Activated naive CD4-positive, alpha-beta T cell treated with anti-CD3 and anti-CD28 coated beads, Interleukin-2, amount 50 U/mL, for 16 hours (primary cell): ENCODE measurements at places on chromosomes 12 and 14.

DNA sequence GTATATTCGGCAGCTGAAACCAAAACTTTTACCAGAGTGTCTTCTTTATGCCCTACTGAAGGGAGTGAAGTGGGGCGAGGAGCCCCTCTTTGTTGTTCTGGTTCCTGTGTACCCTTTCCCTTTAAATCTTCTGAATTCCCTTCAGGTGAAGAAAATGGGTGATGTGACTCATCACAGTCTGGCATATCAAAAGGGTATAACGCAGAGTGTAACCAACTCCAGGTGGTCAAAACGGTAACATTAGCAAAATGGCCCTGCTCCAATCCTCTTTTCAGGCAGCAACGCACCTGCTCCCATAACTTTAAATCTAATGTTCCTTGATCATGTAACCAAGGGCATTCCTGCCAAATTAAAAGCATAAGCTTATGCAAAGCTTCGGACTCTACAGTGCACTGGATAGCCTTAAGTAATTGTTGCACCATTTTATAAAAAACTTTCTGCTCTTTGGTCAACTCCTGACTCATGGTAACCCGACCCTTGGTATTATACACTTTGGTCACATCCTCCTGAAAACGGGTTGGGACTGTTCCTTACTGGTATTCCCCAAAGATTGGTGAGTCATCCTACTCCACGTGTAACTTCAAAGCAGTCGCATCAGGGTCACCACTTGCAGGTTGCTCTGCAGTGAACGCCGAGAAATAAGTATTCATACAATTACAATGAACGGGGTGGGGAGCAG is 83.1 kb downstream of the KCNMB4 start:
- DNase-seq, result no peak

GRCh38 chr12:119263466-119263865 is 71.1 kb upstream of the CCDC60 start:
- DNase-seq, result no peak

DNA sequence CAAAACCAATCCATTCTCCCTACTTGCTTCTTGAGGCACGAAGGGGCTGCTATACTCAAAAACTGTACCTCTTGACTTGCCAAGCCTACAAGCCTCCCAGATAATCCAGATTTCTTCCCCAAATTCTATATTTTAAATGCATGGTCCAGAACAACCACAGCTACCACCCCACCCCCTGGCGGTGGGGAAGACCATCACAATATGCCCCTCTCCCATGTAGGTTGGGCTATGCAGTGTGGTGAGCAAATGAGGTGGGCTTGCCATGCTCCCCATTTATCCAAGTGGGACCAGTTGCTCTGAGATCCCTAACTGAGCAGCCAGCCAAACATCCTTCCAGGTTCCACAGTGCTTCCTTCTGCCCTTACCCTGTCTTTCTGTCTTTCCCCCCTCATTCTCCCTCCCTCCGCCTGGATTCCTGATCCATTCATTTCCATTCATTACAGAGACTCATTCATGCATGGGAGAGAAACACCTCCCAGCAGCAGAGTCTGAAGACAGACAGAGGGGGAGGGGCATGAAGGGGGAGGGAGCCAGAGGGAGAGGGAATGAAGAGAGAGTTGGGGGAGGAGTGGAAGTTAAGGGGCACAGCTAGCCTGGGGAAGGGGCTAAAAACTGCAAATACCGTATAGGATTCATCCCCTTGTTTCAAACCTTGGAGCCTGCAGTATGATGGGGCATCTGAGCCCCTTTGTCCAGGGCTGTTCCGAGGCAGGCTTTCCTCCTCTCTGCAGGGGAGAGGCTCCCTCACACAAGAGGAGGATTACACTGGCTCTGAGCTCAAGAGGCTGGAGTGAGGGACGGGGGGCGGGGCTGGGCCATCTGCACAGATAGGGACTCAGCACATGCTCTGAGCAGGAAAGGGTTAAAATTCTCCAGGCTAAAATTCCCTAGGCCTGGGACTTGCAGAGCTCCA is 4.4 kb downstream of the ZNF219 start:
- DNase-seq, result no peak

DNA sequence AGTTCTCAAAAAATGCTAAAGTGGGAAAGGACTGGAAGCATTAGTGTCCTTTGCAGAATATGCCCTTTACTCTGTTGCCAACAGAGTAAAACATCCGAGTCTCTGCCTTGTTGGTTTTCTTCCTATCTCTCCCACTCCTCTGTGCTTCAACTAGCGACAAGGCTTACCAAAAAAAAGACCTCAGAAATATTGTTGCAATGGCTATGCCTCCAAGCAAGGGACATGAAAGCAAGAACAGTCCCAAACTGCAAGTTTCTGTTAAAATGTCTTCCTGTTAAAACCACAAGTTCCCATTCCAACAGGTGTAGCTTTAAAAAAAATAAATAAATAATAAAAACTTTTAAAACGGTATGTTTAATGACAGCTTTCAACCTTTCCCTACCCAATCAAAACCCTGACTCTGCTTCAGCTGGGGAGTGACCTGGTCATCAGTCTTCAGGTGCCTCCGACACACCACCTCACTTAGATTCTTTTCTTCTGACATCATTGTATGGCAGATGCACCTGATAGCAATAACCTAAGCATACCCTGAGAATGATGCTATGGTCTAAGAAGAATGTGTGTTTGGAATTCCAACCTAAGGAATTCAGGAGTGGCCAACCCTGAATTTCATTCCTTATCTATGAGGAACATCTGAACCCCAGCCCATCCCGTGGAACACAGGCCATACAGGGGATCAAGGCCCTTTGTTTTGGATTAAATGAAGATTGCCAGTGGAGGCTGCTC is 81.0 kb downstream of the RPS29 start:
- DNase-seq, result no peak

- no peak for DNase-seq
Observed at GRCh38 chr12:41514021-41514777, 326.1 kb downstream of the PDZRN4 start.

GRCh38 chr12:53777936-53778644 is 26.3 kb upstream of the CISTR start:
- DNase-seq, result no peak

DNA sequence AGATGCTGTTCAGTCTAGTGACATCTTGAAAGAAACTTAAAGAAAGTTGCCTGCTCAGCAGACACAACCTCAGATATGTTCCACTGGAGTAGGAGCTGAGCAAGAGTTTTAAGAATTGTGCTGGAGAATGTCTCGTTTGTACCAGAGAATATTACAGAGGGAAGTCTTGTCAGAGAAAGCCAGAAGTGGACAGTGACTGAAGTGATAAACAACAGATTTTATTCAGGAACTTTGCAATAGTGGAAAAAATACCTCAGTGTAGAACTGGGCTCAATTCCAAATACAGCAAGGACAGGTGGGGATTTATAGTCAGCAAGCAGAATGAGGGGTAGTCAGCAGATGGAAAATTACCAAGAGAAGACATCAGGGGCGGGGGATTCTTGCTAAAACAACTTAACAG is 18.6 kb downstream of the ZDHHC17 start:
- no peak for DNase-seq

GRCh38 chr14:100994756-100995330 is 91.3 kb upstream of the RTL1 start:
- DNase-seq, result no peak
